ENCODE measurements at places on chromosomes 2 and 18. TPM values are rescaled to one million over a fixed set of nuclear protein-coding genes. Genes with fewer than 3 reads are reported as not detected.

PLGLB1 gene
- total RNA-seq, result 0.74 TPM

ERMN gene
- not detected for total RNA-seq

G6PC2 gene
- total RNA-seq, result not detected

ROCK1 gene
- total RNA-seq, result 44.6 TPM

ERBB4 gene
- not detected for total RNA-seq

INPP5D gene
- 46.1 TPM for total RNA-seq

ZSWIM2 gene
- not detected for total RNA-seq

SERPINB11 gene
- not detected for total RNA-seq

IL1RL2 gene
- total RNA-seq, result not detected

PKP4 gene
- total RNA-seq, result 63.7 TPM

Data from MCF 10A (cell line).